GM23338 (cell line): ENCODE measurements at places on chromosomes 1 and 21.
A peak's percentile ranks its signal among the peaks of the same experiment; 100 is the strongest.

DNA sequence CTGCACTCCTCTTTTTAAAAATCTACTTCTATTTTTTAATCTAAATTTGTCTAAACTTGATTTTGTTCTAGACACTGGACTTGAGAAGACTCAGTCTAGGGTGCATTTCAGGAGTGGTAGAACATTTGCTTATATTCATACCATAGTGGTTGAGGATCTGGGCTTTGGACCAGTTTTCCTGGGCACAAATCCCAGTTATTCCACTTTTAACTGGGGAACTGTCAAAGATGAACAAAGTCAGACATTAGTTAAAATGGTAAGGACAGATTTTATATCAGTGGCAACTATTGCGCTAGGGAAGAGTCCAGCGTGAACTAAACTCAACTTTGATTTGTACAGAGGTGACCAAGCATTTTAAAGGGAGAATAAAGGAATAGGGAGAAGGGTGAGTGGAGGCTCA, 102.4 kb downstream of the FMN2 start:
- H3K27me3 ChIP-seq, result no peaks in the 10 kb centered on the region
- H3K4me3 ChIP-seq, result no peak overlapping the region
- DNase-seq, result no peak
- no peak overlapping the region for H3K27ac ChIP-seq
- H3K36me3 ChIP-seq, result no peaks in the 10 kb centered on the region

GRCh38 chr1:23459338-23459757, 24.6 kb downstream of the ASAP3 start:
- H3K4me3 ChIP-seq, result no peak overlapping the region
- no peak overlapping the region for H3K27ac ChIP-seq
- H3K4me1 ChIP-seq, result no peaks in the 10 kb centered on the region
- H3K36me3 ChIP-seq, result peaks cover 4% of the 10 kb centered on the region; the same call in 1 of the 2 replicates
- DNase-seq, result peak; percentile 53
- H3K27me3 ChIP-seq, result no peaks in the 10 kb centered on the region

DNA sequence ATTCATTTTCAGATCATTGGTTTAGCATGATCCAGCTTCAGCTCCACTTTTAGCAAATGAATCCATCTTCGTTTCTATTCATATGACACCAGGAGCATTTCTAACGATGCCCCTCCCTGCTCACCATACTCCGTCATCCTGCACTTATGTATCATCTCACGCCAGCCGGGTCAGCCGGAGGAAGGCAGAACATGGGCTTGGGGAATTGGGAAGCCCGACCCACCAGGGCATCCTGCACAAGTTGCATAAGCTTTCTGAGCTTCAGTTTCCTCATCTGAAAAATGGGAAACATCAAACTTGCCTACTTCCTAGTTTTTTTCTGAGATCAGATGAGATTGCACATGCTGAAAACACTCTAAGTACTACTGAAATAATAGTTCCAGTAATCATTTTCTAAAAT, 194.7 kb downstream of the AK5 start:
- H3K36me3 ChIP-seq, result no peaks in the 10 kb centered on the region
- no peak overlapping the region for H3K4me3 ChIP-seq
- no peak overlapping the region for H3K27ac ChIP-seq

- peaks cover 3% of the 10 kb centered on the region for H3K27me3 ChIP-seq
- H3K4me1 ChIP-seq, result peaks cover 45% of the 10 kb centered on the region
- no peak overlapping the region for H3K27ac ChIP-seq
- no peak overlapping the region for H3K4me3 ChIP-seq
- no peaks in the 10 kb centered on the region for H3K36me3 ChIP-seq
These were observed 3.1 kb downstream of the GNG4 start for GRCh38 chr1:235646463-235646862.

DNA sequence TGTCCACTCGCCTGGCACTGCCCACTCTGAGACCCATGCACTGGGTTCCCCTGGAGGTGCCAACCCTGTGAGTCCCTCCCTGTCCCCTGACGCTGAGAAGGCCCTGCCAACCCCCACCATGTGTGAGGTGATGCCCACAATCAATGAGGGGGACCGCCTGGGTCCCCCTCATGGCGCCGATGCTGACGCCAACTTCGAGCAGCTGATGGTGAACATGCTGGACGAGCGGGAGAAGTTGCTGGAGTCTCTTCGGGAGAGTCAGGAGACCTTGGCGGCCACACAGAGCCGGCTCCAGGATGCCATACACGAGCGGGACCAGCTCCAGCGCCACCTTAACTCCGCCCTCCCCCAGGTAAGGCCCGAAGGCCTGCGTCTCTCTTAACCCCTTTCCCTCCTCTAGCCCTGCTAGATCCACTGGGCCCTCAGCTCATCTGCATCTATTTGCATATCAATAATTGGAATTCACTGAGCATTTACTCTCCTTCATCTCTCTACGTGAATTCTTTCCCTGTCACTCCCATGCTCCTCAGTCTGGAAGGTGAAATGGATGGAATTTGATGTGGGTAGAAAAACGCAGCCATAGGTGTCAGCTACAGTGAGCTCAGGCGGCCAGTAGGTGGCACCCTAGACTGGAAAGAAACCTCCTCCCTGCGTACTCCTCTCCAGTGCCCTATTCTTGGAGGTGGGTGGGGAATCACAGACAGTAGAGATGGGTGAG, 12.8 kb downstream of the PPFIA4 start:
- H3K27ac ChIP-seq, result no peak overlapping the region
- peaks cover 16% of the 10 kb centered on the region; the same call in 1 of the 2 replicates for H3K4me1 ChIP-seq
- DNase-seq, result peak; percentile 93

GRCh38 chr21:42509244-42509643, 4.4 kb upstream of the SLC37A1 start:
- H3K4me1 ChIP-seq, result 0 out of 2 replicates have a peak, but pooled peaks cover 5% of the 10 kb centered on the region
- peaks cover 12% of the 10 kb centered on the region; the same call in 1 of the 2 replicates for H3K27me3 ChIP-seq
- H3K27ac ChIP-seq, result no peak overlapping the region
- H3K36me3 ChIP-seq, result no peaks in the 10 kb centered on the region
- no peak overlapping the region for H3K4me3 ChIP-seq
- no peak for DNase-seq

GRCh38 chr1:22048351-22049192, 3.9 kb upstream of the CDC42 start:
- H3K36me3 ChIP-seq, result no peaks in the 10 kb centered on the region
- no peak overlapping the region for H3K27ac ChIP-seq
- no peaks in the 10 kb centered on the region for H3K27me3 ChIP-seq
- H3K4me3 ChIP-seq, result no peak overlapping the region
- H3K4me1 ChIP-seq, result peaks cover 11% of the 10 kb centered on the region
- DNase-seq, result peak; percentile 37

DNA sequence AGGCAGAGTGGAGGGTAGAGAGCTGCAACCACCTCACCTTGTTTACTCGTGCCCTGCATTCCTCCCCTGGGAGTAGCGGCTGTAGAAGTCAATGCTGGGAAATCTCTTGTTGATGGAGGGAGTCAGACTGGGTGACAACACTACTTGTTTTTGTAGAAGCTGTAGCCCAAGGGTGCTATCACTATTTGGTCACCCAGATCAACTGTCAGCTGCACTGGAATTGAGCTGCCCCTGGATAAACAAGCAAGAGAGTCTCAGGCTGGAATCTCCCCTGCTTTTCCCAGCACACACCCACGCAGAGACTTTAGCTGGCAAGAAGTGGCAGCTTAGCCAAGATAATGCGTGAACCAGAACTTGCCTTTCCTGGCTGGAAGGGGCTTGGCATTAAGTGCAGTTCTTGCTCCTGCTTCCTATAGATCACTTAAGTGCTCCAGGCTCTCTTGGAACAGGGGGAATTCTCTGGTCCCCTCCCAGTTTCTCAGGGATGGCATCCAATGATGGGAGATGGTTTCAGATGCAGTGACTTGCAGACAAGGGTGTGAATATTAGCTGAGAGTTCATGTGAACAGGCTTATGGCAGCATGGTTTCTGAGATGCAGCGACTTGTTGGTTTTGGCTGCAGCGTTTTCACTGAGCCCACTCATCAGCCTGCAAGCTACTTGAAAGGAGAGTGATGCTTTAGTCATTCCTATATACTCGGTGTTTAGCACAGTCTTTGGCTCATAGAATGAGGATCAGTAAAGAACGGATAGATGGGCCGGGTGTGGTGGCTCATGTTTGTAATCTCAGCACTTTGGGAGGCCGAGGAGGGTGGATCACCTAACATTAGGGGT, 16.8 kb downstream of the ATP2B4 start:
- H3K4me3 ChIP-seq, result no peak overlapping the region
- DNase-seq, result no peak
- H3K36me3 ChIP-seq, result no peaks in the 10 kb centered on the region
- no peaks in the 10 kb centered on the region; the same call in 1 of the 2 replicates for H3K4me1 ChIP-seq

DNA sequence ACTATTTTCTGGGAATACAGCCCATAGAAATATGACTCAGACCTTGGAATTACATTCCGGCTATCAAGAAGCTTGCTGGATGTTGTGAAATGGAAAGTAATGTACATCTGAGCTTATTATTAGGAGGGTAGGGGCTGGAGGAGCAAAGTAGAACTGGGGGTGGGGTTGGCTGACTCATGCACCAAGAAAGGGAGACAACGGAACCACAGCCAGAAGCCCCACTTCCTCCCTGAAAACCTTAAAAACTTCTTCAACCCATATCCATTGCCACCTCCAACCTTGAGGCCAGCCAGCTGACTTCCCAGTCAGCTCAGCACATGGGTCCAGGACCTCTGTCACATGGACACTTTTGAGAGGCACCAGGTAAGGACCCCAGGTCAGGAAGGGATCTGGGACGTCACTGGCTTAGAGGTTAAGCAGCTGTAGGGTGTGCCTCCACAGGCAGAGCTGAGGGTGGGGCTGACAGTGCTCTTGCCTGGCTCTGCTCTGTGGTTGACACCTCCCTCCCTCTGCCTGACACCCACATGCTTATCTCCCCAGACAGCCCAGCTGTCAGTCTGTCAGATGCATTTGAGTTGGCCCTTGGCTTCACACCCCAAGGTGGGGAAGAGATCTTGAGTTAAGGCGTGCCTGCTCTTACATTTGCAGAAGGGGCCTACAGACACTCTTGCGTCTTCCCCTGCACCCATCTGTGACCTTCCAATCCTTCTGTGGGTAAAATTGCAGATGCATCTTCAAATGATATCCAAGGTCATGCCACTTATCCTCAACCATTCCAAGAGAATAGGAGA, 5.7 kb upstream of the ZNF683 start:
- H3K27me3 ChIP-seq, result no peaks in the 10 kb centered on the region
- DNase-seq, result no peak
- H3K4me1 ChIP-seq, result peaks cover 10% of the 10 kb centered on the region; the same call in 1 of the 2 replicates
- H3K27ac ChIP-seq, result no peak overlapping the region

DNA sequence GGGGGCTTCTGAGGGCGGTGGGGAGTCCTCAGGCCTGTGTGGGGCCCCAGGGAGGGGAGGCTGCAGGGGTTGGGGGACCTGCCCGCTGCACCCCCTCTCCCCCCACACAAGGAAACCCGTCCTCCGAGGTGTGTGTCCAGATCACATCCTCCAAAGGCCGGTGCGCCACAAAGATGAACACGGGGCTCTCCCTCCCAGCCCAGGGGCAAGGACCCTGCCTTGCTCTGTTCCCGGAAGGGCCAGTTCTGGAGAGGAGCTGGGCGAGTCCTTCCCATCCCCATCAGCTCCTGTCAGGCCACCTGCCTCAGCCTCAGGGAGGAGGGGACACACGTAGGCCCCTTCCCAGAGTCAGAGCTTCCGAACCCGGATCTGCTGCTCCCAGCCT, 2.5 kb upstream of the TTLL10 start:
- no peak overlapping the region for H3K4me3 ChIP-seq
- H3K4me1 ChIP-seq, result peaks cover 5% of the 10 kb centered on the region; the same call in 1 of the 2 replicates
- H3K27ac ChIP-seq, result no peak overlapping the region
- H3K36me3 ChIP-seq, result no peaks in the 10 kb centered on the region
- no peaks in the 10 kb centered on the region for H3K27me3 ChIP-seq

DNA sequence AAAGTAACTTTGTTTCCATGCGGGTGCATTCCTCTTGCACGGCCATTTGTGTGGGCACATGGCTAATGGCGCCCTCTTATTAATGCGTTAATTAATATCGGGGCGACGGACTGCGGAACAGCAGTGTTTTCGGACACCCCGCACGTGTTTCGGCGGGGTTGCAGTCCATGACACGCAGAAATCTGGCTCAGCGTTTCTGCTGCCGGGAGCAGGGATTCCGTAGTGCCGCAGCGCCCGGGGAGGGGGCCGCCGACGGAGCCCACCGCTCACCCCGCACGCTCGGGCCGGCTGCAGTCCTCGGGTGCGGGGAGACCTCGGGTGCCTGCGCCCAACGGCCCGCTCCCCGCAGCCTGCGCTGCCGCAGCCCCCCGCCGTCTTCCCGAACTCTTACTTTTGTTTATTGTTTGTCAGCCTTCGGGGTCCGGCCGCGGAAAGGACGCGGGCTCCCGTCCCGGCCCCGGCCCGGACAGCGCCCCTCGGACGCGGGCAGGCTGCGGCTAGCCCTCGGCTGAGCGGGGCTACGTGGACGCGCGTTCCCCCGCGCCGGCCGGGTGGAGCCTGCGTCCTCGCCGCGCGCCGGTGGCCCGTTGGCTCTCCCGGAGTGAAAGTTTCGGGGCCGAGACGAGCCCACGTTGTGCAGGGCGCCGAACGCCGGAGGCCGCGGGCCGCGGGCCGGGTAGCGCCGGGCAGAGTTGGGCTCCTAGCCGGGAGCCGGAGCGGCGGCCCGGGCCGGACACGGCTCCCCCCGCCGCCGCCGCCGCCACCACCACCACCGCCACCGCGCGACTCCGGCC, 849 bp downstream of the NFIA start:
- no peak overlapping the region for H3K27ac ChIP-seq
- H3K4me1 ChIP-seq, result peaks cover 51% of the 10 kb centered on the region
- H3K36me3 ChIP-seq, result no peaks in the 10 kb centered on the region

DNA sequence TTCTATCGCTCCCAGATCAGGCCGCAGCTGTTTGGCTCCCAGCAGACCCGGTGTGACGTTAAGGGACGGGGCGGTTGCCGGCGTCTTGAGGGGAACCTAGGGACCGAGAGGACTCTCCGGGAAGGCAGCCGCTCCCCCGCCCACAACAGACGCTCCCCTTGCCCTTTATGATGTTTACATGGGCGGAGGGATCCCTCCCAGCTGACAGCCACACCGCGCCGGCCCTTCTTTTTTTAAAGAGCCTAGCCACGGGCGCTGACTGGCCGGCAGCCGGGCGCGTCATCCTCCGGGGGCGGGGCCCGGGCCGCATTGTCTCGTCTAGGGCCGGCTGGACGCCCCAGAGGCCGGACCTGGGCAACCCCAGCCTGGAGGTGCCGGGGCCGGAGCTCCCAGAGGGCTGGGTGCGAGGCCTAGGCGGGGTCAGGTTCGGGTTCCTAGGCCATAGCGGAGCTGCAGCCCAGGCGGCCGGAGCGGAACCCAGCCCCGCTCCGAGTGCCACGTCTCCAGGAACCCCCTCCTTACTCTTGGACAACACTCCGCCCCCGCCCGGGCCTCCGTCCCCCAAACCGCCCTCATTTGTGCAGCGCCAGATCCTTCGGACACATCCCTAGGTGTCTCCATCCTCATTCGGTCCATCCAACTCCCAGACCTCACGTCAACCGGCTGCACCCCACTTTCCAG, at the start of gene PCAT6:
PCAT6 (plus strand) TSS at position 340 of the 681 bp plus-strand sequence.
- H3K27ac ChIP-seq, result peak within 1 kb of the TSS; percentile 84
- peak within 1 kb of the TSS; percentile 66 for H3K4me3 ChIP-seq
- H3K4me1 ChIP-seq, result peaks cover 31% of the 10 kb centered on the region

- H3K4me3 ChIP-seq, result no peak overlapping the region
- no peak overlapping the region for H3K27ac ChIP-seq
- DNase-seq, result no peak
- H3K27me3 ChIP-seq, result no peaks in the 10 kb centered on the region
- no peaks in the 10 kb centered on the region for H3K36me3 ChIP-seq
- H3K4me1 ChIP-seq, result peaks cover 14% of the 10 kb centered on the region
These were observed 23.9 kb downstream of the VAV3 start for GRCh38 chr1:107941123-107941522.

GRCh38 chr1:228968891-228969606, 233.8 kb downstream of the RHOU start:
- no peaks in the 10 kb centered on the region for H3K27me3 ChIP-seq
- H3K27ac ChIP-seq, result peak overlapping the region; percentile 42; the same call in 1 of the 2 replicates
- no peak overlapping the region for H3K4me3 ChIP-seq
